NK-92 treated with Interleukin-12 subunit alpha and Interleukin-12 subunit beta, amount 100 ng/mL, for 24 hours (cell line): ENCODE measurements at places on chromosomes 12 and 14.

- DNase-seq = no peak
Measured at GRCh38 chr14:53520078-53520928, 367.2 kb upstream of the DDHD1 start.

DNA sequence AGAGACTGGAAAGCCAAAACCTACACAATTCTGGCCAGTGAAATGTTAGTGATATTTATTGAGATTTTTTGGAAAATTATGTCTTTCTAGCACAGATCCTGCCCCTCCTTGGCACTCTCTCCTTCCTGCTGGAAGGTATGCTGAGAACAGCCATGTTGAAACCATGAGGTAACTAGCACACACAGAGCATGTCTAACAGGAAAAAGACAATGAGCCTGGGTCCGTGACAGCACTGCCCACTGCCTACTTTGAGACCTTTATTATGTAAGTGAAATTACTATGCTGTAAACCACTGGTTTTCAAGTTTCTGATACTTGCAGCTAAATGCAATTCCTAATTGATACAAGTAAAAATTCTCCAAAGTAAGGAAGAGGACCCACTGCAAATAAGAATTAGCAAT lies 81.6 kb upstream of the SINHCAF start:
- no peak for DNase-seq

DNA sequence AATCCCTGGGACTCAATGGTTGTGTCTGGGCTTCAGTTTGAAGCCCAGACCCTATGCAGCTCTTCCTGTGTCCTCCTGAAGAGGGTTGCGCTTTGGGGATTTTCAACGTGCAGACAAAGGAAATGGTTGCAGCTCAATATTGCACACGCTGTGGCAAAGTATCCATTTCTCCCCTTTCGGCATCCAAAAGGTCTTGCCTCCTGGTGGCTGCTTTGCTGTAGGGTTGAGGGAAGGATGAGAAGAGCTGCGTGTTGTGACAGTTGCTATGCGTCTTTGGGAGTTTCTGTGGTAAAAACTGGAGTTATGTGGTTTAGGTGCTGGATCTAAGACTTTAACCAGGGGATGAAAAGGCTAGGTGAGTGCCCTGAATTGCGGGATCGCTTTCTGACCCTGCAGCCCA lies 71.0 kb downstream of the ZNF664 start:
- no peak for DNase-seq

- no peak for DNase-seq
Measured at GRCh38 chr14:93329965-93330608, 2.7 kb downstream of the BTBD7 start.

DNA sequence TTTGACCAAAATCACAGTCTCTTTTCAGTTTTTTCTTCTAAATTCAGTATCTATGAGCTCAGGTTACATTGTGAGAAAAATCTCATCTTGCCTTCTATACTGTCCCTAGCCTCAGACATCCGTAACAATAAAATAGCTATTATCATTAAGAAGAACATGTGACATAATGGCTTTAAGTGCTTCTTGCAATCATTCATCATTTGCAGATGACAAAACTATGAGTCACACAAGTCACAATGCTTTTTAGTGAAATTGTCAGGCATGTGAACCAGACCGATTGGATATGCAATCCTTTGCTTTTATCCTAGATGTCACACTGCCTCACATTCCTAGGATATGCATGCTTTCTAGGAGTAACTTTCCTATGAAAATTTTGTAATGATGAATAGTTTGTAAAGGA lies 313.1 kb downstream of the SLC6A15 start:
- no peak for DNase-seq

DNA sequence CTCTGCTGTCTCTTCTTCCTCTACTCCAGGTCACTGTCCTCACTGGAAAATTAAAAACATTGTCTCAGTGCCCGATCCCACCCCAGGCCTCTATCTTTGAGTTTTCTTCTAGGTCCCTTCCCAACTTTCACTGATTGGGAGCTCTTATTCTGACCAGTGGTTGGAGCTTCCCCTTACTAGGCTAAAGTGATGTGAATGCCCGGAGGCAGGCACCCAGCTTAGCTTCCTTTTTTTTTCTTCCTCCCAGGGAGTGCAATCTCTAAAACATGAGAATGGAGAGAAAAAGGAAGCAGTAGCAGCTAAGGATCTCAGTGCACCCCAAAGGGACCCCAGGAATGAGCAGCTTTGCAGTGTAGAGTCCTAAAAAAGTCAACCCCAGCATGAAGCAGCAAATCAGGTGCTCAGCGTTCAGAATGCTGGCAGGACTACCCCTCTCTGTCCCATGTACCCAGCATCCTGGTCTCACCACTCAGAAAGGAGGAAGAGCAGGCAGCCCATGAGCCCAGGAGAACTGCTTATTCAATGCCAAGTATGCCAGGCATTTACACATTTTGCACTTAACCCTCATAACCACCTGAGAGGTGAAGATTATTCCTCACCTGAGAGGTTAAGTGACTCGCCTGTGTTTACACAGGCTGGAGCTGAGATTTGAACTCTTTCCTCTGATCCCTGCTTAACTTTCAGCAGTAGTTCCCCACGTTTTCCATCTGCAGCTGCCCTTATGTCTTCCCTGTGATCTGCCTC lies 146.2 kb upstream of the PWP1 start:
- DNase-seq = no peak

GRCh38 chr12:73514672-73515071 lies 1023.0 kb upstream of the ATXN7L3B start:
- no peak for DNase-seq
